NAMALWA (cell line): ENCODE measurements at places on chromosomes 16 and 17.
A peak's percentile ranks its signal among the peaks of the same experiment; 100 is the strongest.

DNA sequence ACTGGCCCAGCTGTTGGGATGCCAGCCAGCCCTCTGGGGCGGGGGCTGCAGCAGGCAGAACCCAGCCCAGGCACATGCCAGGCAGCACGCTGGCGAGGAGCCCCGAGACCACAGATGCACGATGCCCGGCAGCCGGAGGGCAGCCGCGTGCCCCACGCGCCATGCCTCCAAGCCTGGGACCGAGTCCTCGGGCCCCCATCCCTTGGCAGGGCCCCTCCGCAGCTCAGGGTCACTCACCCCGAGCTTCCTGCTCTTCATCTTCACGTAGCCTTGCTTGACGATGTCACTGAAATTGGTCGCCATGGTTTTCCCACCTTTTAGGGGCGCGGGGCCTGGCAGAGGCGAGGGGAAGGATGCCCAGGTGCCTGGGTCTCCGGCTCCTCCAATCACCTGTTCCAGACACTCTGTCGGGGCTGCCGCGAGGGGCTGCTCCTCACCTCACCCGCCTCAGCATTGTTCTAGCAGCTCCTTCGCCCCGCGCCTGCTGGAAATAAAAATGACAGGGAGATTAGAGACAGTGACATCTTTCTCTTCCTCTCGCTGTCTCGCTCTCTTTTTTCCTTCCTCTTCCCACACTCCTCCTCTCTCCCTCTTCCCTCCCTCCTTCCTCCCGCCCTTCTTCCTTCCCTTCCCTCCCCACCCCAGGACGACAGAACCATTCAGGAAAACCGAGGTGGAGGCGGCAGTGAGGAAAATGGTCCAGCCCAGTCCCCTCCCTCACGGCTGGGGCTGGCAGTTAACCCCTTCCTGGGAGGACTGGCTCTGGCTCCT lies 6.9 kb downstream of the DOK4 start:
- DNase-seq = no peak

DNA sequence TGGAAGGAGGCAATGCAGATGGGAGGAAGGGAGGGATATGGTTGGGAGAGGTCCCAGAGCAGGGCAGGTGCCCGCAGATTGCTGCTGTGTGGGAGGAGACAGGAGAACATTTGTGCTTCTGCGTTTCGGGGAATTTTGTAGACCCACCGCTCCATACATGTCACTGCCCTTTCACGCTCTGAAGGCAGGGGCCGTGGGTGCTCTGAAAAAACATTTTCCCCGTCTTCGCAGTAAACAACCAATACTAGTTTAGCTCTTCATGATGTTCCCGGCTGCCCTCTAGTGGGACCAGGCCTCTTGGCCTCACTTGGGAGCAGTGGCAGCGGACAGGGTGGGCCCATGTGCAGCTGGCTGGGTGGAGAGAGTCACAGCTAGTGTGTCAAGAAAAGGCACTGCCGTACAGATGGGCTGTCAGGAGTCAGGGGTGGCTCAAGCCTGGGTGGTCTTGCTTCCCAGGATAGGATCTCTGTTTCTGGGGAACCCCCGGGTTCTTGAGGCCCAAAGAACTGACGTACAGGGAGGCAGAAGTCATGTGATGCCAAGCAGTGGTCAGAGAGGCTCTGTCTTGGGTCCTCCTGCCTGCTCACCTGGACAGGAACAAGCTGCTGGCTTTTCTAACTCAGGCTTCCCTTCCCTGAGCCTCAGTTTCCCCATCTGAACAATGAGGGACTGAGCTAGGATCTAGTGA lies 46.5 kb upstream of the CPNE2 start:
- peak; percentile 90 for DNase-seq

- no peak for DNase-seq
Observed at GRCh38 chr16:2175454-2175853, 19.9 kb downstream of the TRAF7 start.

DNA sequence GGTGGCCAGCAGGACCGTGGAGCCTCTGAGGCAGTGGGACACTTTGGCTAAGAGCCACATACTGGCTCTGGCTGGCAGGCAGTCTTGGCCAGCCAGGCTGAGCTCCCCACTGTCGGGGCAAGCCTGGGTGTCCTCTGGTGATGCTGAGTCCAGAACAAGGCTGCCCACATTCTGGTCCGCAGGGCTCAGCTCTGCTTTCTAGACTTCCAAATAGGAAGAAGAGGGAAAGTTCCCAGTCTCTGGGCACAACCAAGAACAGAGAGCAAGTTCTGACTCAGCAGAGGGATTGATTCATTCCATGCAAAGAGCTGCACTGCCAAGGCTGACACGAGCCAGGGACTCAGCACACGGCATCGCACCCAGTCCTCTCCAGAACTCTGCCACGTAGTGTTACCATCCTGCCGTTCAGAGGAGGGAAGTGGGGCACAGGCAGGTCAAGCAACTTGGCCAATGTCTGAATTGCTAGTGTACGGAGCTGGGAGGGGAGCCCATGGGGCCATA lies 58.9 kb downstream of the NOS2 start:
- DNase-seq = no peak

DNA sequence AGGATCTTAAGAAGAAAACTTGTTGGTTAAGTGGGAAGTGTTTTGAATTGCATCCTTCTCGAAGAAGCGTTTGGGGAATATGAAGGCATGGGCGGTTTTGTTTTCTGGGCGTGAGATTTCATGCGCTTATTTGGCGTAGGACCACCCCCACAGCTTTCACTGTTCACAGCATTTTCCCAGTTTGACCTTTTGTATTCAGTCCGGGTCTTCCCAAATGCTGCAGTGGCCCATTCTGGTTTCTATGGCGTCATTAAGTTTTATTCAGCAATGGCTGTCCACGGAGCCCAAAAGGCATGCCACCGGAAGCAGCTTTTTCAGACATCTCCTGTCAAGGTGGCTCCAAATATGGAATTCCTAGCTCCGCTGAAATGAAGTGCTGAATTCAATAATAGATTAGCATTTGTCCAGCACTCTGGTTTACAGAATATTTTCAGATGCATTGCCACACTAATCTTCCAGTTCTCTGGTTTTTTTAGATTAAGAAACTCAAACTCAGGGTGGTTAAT lies 90.6 kb upstream of the FBXO47 start:
- no peak for DNase-seq

- DNase-seq = no peak
Observed at GRCh38 chr16:69345923-69346322, 5.7 kb downstream of the TMED6 start.

DNA sequence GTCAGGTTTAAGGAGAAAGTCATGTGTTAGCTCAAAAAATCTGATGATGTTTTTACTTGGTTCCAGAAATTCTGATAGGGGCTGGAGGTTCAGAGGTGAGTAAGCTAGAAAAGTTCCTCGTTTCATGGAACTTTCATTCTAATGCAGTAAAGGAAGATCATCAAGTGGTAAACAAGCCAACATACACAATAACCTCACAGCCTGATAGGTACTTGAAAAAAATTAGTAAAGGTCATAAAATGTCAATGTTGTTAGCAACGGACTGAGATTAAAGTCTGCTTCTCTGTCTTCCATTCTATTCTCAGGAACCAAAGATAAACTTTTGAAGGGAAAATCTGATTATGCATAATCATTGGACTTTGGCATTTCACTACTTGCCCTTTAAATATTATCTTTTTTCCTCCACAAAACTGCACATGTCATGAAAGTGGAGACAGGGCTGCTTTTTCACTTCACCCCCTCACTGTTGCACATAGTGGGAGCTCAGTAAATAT lies 165.4 kb upstream of the MAF start:
- no peak for DNase-seq

- DNase-seq = no peak
Observed at GRCh38 chr16:80104401-80104800, 436.4 kb upstream of the DYNLRB2 start.

- DNase-seq = no peak
Observed at GRCh38 chr16:86428729-86429517, 81.4 kb upstream of the FOXF1 start.

DNA sequence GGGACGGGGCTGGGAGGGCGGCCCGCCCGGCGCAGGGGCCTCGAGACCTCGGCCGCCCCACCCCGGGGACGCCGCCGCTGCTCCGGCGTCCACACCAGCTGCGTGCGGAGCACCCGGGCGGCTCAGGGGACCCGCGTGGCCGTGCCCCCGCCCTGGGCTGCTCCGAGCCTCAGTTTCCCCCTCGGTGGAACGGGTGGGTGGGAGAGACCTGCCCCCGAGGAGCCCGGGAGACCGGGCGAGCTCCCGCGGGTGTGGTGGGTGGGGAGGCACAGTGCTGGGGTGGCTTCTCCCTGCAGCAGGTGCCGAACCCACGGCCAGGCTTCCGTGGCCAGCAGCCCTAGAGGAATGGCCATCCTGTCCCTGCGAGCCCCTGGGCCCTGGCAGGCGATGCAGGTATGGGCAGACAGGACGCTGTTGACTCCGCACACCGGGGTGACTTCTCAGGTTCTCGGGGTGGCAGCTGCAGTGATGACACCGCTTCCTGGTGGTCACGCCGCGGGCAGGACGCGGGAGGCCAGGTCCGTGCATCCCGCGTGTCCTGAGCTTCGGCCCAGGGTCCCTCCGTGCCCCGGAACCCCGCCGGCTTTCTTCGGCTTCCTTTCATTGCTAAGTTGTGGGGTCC lies 677 bp downstream of the DEF8 start:
- DNase-seq = no peak

GRCh38 chr17:79842136-79842655 lies 3.0 kb upstream of the CBX4 start:
- no peak for DNase-seq

GRCh38 chr16:27405546-27406451 lies 3.8 kb downstream of the IL21R start:
- no peak for DNase-seq

DNA sequence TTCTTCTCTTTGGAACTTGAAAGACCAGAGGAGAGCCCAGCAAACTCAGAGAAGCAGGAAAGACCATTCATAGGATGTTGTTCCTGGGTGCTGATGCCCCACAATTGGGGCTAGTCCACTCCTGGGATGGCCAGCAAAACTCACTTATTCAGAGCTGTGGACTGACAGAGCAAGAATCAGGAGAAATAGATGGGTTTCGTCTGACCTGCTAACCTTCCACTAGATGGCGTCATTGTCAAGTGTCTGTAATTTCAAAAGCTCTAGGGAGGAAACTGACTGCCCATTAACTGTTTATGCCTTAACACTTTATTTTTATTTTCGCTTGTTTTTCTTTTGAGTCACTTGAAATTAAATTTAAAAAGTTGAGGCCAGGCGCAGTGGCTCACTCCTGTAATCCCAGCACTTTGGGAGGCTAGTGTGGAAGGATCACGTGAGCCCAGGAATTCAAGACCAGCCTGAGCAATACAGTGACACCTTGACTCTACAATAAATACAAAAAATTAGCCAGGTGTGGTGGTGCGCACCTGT lies 28.7 kb upstream of the MILR1 start:
- peak; percentile 88 for DNase-seq

DNA sequence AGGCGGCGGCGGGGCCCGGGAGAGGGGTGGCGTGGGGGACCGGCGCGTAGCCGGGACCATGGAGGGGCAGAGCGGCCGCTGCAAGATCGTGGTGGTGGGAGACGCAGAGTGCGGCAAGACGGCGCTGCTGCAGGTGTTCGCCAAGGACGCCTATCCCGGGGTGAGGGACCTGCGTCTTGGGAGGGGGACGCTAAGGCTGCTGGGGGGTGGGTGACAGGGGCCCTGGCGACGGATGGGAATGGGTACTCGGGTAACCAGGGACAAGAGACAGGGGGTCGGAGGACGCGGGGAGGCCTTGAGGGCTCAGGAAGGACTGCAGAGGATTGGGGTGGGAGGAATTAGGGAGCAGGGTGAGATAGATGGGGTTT lies 243 bp downstream of the RND2 start:
- no peak for DNase-seq

GRCh38 chr16:8583732-8584131 lies 6.6 kb downstream of the TMEM114 start:
- no peak for DNase-seq

GRCh38 chr16:23607726-23608125 lies 11.6 kb upstream of the NDUFAB1 start:
- no peak for DNase-seq

DNA sequence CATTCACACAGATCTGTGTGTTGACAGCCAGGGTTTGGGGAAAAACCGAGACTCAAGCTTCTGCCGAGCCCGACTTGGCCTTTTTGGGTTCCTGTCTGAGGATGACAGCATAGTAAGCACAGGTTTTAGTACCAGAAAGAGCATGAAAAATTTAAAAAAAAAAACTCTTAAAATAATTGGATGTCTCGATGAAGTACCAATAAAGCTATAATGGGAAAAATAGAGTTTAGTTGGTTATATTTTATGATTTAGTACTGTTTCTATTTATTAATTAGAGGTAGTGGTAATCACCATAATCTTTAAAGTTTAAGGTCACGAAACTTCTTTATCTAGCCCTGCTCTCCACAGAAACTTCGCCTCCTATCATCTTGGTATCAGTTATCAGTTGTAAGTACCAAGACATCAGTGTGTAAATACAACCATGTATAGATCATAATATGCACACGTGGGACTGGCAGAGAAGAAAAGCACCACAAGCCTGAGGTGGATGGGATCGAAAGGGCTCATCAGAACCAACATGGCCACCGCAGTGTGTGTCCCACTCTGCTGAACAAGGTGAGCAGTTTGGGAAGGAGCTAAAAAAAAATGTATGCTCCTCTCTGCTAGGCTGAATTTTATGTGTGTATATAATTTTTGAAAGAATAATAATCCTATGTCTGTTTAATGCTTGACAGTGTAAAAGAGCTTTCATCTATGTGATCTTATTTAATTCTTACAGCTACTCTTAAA lies 14.4 kb upstream of the EEF2K start:
- peak; percentile 62 for DNase-seq

GRCh38 chr17:9702914-9703780 lies 57.8 kb downstream of the USP43 start:
- no peak for DNase-seq

- no peak for DNase-seq
Observed at GRCh38 chr17:34151102-34151501, 104.0 kb upstream of the CCL2 start.

DNA sequence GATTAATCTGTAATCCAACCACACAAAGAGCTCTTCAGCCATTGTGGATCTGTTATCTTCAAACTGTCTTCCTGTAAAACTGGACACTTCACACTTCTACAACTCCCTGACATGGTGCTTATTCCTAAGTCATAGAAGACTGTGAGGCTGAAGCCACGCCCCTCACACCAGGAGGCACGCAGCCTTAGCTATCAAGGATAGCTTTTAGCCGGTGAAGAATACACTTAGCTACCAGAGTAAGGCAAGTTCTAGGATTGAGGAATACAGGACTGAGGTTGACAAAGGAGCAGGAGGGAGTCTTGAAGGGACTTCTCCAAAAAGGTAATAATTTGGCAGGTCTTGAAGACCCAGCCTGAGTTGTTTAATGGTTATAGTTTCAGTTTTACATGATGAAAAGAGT lies 79.8 kb upstream of the GAS7 start:
- DNase-seq = no peak

DNA sequence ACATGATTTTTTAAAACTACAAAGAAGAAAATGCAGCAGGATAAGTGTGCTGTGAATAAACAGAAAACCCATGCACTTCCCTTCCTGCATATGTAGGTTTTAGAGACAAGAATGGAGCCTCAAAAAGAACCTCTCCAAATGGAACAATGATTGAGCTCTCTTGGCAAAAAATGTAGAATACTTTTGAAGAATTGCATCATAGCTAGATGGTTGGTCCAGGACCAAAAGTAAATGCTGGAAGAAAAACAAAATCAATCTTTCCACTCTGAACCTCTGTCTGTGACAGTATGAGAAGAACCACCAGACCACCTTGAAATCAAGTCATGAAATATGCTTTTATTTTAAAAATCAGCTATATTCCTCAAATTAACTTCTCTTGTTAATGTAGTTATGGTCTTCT lies 17.5 kb downstream of the HELZ start:
- DNase-seq = no peak
